ENCODE measurements at places on chromosomes 3 and 15.

DNA sequence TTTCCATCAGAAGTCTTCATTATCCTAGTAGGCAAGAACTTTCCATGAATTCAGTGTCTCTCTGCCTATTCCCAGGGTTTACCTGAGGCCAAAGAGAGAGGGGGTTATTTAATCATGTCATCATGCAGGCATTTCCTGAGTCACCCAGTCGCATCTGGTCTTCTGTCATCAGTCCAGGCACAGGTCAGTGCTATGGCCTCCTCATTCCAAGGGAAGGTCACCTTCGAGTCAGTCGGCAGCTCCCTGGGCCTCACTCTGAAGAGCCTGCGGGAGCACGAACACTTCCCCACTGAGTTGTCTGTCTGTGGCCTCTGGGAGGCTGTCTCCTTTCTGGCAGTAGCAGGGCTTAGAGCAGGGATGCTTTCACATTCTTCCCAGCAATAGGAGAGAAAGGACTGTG is 26.2 kb upstream of the LRTM1 start:
- DNase-seq: no peak

DNA sequence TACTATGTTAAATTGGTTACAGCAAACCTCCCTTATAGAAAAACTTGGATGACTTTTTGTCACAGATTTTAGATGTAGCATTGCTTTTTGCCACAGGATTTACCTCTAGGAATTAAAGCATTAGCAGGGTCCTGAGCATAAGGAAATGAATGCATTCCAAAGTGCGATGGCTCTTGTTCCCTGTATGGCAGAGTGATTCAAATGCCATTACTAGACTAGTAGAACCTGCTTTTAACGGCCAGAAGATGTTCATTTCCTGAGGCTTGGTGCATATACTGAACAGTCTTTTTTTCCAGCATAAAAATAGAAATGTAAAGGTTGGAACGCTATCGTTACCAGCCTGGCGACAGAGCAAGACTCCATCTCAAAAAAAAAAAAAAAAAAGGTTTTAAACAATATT is 59.4 kb downstream of the WNT5A start:
- DNase-seq: no peak

DNA sequence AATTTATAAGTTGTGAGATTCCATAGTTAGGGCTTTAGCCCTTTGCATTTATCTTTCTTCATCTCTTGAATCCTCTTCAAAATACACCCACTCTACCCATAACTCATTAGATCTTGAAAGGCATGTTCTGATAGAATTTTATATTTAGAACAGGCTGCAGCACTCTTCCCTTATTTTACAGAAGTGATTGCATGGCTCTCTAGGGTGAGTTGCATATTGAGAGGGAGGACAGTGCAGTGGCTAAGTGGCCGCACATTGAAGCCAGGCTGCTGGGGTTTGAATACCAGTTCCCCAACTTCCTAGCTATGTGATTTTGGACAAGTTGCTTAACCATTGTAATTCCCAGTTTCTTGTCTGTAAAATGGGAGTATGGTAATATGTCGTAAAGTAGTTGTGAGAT is 2.5 kb downstream of the CD86 start:
- no peak for DNase-seq

GRCh38 chr3:41118461-41119390 is 80.6 kb upstream of the CTNNB1 start:
- DNase-seq: no peak

- DNase-seq: no peak
These were observed 289.7 kb upstream of the TPRG1 start for GRCh38 chr3:188881954-188882641.

GRCh38 chr3:35639254-35640186 is at the start of gene ARPP21:
Gene ARPP21 (plus strand): TSS chr3:35639525. CDS start chr3:35681752, 42,227 bp downstream.
- DNase-seq: peak; percentile 62

- DNase-seq: no peak
These were observed 30.4 kb downstream of the ZNF609 start for GRCh38 chr15:64490598-64491259.

DNA sequence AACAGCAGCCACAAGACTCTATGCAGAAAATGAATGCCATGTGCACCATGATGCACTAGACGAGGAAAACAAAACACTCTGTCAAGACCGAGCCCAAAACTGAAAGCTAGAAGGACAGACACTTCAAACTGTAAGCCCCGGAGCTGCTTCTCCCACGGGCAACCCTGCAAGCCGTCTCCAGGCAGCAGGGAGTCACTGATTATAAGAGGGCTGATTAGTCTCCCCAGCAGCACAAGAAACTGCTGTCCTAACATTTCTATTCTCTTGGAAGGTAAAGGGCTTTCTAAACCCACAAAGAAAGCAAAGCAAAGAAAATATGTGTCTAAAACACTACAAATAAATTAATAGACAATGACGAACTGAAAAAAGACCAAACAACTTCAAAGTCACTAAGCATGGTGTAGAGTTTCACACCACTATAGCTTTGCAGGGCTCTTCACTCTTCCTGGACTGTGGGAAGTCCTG is 15.5 kb downstream of the TBC1D2B start:
- DNase-seq: no peak

- no peak for DNase-seq
These were observed 5.6 kb downstream of the ZBED2 start for GRCh38 chr3:111589303-111590142.

GRCh38 chr3:157718800-157719199 is 215.6 kb upstream of the VEPH1 start:
- no peak for DNase-seq

GRCh38 chr15:84982301-84982920 is 755 bp downstream of the PDE8A start:
- DNase-seq: peak; percentile 84

- no peak for DNase-seq
These were observed 558.6 kb downstream of the TAFA4 start for GRCh38 chr3:68373727-68374126.

GRCh38 chr15:94639701-94640100 is 408.3 kb downstream of the MCTP2 start:
- no peak for DNase-seq

GRCh38 chr3:17074559-17074958 is 189.8 kb downstream of the PLCL2 start:
- no peak for DNase-seq

DNA sequence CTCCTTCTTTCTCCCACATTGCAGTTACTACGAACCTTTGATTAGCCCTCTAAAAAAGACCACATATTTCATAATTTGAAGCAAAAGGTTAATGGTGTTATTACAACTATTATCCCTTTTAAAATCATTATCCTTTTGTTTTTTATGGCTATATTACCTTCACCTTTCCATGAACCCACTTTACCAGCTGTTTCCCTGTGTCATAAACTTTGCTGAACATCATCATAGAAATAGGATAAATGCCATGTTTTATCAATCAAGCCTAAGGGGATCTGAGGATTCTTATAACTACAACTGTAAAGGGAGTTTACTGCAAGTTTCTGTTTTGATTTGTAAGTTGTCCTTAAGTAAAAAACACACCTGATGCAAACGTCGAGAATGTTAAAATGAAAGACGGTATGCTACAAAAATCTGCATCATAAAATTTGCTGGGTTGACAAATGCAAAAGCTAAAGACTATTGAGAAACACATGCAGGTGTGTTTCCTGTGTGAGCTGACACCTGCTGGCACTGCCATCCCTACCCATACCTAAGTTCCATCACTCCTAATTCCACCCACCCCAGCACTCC is 39.1 kb upstream of the ARRDC4 start:
- no peak for DNase-seq

GRCh38 chr15:100623301-100623700 is 20.9 kb downstream of the ASB7 start:
- DNase-seq: no peak

- DNase-seq: no peak
These were observed 25.2 kb downstream of the OXNAD1 start for GRCh38 chr3:16290007-16290826.

DNA sequence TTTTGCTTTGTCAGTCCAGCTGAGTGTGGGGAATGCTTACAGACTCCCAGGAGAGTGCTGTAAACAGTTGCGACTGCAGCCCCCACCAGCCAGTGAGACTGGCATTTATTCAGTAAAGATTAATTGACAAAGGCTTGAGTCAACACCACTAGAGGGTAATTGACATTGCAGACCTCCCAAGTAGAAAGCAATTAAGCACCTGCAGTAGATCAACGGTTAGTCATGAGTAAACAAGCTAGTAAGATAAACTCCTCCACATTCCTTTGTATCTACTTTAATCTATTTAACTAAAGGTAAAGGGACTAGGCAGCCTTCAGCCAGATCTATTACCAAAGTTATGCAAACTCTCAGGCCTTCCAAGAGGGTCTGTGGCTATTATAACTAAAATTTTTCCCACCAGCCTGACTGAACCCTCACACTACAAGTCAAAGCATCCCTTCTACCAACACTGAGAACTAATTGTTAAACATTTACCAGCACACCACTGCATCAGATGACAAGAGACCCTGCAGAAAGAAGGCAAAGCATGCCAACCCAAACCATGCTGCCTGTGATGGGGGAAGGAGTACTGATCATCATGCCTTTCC is 30.5 kb upstream of the GALNT15 start:
- no peak for DNase-seq

- DNase-seq: no peak
These were observed 45.0 kb upstream of the WWTR1 start for GRCh38 chr3:149702691-149703441.

DNA sequence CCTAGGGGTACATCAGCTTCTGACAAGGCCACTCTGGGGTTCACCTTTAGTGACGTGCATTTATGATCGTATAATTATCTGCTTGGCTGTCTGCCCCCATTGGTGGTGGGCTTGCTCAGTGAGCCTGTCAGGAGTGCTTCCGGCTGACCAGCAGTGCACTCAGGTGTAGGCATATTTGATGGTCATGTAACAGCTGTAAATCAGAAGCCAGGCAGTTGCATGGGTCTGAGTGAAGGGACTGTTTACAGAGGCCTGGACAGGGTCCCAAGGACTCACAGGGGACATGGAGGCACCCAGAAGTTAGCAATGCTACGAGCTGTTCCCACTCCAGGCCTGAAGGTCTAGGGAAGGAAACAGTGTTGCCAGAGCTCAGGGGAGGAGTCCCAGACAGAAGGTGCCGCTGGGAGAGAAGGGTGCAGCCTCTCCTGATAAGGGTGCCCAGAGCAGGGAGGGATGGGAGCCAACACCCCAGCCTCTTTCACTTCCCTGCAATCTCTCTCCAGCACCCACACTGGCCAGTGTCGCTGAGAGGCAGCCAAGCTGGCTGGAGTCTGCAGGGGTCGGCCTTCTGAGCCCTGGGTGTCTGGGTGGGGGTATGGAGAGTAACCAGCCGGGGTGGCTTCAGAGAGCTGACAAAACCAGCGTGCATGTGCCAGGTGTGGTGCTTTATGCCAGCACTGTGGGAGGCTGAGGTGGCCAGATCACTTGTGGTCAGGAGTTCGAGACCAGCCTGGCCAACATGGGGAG is 61.3 kb upstream of the PRR23E start:
- no peak for DNase-seq

GRCh38 chr3:89353465-89353864 is 246.0 kb downstream of the EPHA3 start:
- no peak for DNase-seq

DNA sequence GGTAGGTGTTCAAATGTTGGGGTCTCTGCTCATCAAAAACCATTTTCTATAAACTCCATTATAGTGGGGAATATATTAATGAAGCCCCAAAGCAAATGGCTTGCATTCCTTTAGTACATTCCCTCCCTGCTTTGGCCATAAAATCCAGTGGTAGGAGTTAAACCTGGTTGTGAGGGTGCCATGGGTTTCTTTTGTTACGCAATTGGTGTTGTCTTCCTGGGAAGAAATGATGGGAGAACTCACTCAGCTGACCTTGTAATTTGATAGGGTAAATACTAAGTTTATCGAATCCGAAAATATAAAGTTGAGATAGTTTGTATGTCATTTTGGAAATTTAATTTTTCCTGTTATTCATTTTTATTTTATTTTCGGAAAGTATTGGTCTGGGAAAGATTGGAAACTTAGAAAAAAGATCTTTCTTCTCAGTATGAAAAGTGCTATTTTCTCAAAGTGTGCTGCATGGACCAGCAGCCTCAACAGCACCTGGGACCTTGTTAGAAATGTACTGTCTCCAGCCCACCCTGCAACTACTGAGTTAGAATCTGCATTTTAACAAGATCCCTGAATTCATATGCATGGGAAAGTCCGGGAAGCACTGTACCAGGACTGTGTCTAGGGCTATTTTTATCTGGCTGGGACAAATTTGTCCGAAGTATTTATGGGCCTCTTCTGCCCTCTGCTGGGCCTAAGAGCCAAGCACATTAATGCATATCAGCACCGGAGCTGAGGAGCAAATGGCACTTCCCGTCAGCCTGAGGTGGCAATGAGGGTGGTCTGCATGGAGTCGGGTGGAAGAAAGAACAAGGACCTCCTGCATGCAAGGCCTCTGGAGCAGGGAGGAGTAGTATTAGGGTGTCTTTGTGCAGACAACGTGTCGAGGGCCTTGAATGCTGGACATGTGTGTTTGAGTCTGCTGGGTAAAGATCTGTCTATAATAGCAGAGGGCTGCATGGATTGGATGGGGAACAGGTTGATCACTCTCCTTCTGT is 54.7 kb downstream of the FAM81A start:
- peak; percentile 67 for DNase-seq

- peak; percentile 53 for DNase-seq
These were observed 142.7 kb downstream of the THRB start for GRCh38 chr3:24351779-24352469.

- DNase-seq: no peak
These were observed 1.8 kb downstream of the RPS27L start for GRCh38 chr15:63155486-63155885.

GRCh38 chr3:62161371-62161770 is 212.0 kb downstream of the FEZF2 start:
- no peak for DNase-seq

- no peak for DNase-seq
These were observed 39.9 kb downstream of the NKIRAS1 start for GRCh38 chr3:23876923-23877322.

- no peak for DNase-seq
These were observed 3.2 kb downstream of the MAPKBP1 start for GRCh38 chr15:41777421-41777973.

DNA sequence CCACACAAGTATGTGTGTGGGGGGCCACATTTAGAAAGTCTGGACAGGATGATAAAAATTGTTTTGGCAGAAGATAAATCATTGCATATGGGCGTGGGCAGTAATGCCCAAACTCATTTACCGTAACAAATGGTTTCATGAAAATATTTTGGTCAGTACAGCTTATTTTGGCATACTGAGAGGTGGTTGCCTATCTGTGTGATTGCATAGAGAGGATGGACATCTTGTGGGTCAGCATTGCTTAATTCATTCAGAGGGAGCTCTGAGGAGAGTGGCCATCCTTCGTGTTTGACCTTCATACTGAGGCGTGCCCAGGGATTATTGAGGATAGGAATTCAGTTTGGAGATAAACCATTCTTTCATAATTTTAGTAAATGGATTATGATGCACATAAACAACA is 162.5 kb downstream of the GAP43 start:
- no peak for DNase-seq

- DNase-seq: no peak
These were observed 158.4 kb upstream of the CCDC54 start for GRCh38 chr3:107218864-107219269.

GRCh38 chr3:106025151-106025722 is 156.4 kb upstream of the CBLB start:
- peak; percentile 51 for DNase-seq

GRCh38 chr3:82044930-82045705 is 283.7 kb upstream of the GBE1 start:
- DNase-seq: no peak

GRCh38 chr15:97386940-97387339 is 573.6 kb upstream of the ARRDC4 start:
- no peak for DNase-seq

GRCh38 chr3:172709774-172710663 is 848 bp downstream of the NCEH1 start:
- DNase-seq: peak; percentile 47

All from left lobe of liver (tissue), 2 donors.